Adipocyte (in vitro differentiated cells): ENCODE measurements at places on chromosomes 7 and 10.
A peak's percentile ranks its signal among the peaks of the same experiment; 100 is the strongest.

- DNase-seq, result no peak
Observed at GRCh38 chr10:59970396-59971368, 64.3 kb upstream of the CCDC6 start.

- no peak for DNase-seq
Observed at GRCh38 chr10:75599875-75600648, 168.6 kb downstream of the LRMDA start.

- no peak for DNase-seq
Observed at GRCh38 chr10:24468281-24468751, 255.4 kb downstream of the ARHGAP21 start.

- no peak for DNase-seq
Observed at GRCh38 chr7:73573791-73574190, 4.6 kb downstream of the TBL2 start.

GRCh38 chr7:150420242-150420641 is 30.2 kb upstream of the GIMAP8 start:
- DNase-seq, result no peak

DNA sequence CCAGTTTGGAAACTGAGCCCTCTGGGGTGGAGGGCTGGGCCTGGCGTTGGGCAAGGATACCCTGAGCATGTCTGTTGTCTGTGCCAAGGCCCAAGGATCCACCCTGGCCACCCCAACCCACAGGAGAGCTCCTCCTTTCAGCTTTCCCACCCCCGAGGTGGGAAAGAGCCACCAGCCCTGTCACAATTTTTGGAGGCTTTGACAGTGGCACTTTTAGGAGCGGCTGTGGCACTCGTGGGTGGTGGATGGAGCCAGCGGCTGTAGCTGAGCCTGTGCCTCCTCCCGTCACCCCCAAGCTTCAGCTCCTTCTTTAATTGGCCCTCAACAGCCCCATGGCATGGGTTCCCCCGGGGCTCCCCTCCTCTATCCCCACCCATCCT is 18.2 kb upstream of the ZNF862 start:
- no peak for DNase-seq

DNA sequence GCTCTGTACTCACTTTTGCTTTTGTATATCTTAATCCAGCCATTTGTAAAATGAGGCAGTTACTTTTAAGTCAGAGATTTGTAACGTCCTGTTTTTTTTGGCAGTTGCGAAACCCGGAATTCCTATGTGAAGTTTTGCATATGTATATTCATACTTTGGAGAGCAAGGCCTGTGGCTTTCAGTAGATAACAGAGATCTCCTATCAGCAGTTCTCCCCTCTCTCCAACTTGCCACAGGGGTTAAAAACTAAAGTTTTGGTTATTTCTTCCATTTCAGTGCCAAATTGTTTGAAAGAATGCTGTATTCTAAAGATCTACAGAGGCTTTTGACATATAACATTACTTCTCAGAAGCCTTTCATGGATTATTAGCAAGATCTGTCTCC is 102.4 kb downstream of the EXOC4 start:
- peak; percentile 82 for DNase-seq

DNA sequence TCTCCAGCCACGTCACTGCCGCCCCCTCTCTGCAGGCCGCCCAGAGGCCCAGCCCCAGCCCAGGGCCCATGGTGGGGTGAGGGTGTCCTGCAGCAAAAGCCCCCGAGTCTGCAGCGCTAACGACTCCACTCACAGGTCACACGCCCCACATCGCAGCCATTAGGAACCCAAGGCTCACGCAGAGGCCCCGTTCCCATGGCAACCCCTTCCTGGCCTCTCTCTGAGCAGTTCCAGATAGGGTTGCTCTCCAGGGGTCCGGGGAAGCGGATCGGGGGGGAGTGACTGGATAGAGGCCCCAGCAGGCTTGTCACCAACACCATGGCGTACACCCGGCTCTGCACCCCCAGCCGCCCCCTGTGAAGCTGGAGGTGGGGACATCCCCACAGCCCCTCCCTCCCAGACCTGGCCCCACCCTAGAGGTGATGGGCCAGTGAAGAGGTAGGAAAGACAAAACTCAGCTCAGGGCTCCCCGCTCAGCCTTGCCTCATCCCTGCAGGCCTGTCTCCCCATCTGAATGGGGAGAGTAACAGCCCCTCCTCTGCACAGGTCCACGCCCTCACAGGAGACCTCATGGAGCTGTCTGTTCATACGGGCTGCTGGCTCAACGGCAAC is 41.2 kb downstream of the TNRC18 start:
- no peak for DNase-seq

- peak; percentile 38 for DNase-seq
Observed at GRCh38 chr10:73923935-73924598, 13.1 kb downstream of the PLAU start.

GRCh38 chr10:58189269-58189668 is 78.4 kb downstream of the IPMK start:
- DNase-seq, result peak; percentile 73

GRCh38 chr10:112678581-112678980 is 231.6 kb downstream of the VTI1A start:
- DNase-seq, result no peak
